ENCODE measurements at places on chromosomes 16 and 17.

DNA sequence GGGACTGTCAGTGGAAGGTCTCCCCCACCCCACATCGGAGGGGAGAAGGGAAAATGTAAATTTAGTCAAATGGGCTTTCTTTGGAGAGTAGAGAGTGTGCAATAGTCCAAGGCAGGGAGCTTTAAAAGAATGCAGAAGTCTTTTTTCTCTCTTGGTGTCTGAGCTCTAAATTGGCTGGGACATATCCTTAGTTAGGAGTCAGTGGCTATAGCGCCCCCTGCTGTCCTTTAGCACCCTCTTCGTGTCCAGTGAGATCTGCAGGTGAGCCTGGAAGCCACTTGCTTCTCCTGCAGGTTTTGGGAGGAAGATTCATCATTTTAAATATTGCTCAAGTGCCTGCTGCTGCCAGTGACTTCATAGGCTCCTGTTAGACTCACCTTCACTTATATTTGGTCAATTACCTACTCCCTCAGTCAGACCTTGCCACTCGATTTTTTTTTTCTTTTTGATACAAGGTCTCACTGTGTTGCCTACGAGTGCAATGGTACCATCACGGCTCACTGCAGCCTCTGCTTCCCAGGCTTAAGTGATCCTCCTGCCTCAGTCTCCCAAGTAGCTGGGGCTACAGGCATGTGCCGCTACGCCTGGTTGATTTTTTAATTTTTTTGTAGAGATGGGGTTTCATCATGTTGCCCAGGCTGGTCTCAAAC is 174.8 kb downstream of the PRKCB start:
- peak; percentile 84 for DNase-seq

DNA sequence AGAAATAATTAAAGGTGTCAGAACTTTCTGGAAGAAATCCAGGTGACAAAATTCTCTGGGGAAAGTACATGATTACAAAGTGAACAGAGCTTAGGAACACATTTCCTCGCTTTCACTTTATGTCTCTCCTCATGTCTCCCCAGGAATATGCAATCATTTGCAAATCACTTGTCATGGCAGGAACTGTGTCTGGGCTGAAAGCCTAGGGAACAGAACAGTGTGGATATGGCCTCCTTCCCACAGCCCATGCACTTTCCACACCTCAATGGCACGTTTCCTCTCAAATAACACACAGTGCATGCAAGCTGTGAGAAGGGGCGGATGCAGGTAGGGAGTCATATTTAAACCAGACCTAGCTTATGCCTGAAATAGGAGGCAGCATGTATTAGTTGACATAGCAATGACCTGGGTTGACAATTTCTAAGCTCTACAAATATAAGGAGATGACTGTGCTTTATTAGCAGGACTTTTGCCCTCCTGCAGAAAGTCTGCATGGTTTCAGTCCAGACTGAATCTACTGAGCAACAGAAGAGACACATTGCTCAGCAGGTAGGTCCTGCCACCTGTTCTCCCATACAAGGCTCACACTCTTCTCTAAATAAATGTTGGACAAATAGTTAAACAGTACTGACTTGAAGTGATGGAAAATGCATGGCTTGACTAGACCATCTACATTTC is 236.0 kb upstream of the ELAC2 start:
- no peak for DNase-seq

- DNase-seq: no peak
These were observed at the start of gene RCVRN for GRCh38 chr17:9905078-9905415. Gene RCVRN, minus strand, starts transcription at chr17:9905271. Its CDS starts 91 bp downstream, at chr17:9905180.

DNA sequence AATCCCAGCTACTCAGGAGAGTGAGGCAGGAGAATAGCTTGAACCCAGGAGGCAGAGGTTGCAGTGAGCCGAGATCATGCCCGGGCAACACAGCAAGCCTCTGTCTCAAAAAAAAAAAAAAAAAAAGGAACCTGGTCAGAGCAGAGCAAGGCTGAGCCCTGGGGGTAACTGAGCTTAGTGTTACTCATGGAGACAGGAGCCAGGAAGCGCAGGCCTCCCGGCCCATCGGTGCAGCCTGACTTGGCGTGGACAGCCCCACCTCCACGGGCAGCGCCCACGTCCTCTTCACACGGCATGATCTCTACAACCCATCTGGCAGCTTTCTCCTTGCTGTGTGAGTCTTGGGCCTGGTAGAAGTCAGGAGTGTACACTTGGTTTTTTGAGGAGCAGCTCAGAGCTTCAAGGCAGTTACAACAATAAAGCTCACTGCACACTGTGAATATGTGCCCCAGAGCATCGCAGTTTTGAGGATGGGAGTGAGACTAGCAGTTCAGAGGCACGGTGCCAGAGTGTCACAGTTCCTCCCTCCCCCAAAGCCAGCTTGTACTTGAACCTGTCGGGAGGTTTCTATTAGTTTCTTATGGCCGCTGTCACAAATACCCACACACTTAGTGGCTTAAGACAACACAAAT is 129.9 kb downstream of the RAP1GAP2 start:
- no peak for DNase-seq

- DNase-seq: no peak
These were observed 72.0 kb upstream of the LGALS9 start for GRCh38 chr17:27558842-27559505.

DNA sequence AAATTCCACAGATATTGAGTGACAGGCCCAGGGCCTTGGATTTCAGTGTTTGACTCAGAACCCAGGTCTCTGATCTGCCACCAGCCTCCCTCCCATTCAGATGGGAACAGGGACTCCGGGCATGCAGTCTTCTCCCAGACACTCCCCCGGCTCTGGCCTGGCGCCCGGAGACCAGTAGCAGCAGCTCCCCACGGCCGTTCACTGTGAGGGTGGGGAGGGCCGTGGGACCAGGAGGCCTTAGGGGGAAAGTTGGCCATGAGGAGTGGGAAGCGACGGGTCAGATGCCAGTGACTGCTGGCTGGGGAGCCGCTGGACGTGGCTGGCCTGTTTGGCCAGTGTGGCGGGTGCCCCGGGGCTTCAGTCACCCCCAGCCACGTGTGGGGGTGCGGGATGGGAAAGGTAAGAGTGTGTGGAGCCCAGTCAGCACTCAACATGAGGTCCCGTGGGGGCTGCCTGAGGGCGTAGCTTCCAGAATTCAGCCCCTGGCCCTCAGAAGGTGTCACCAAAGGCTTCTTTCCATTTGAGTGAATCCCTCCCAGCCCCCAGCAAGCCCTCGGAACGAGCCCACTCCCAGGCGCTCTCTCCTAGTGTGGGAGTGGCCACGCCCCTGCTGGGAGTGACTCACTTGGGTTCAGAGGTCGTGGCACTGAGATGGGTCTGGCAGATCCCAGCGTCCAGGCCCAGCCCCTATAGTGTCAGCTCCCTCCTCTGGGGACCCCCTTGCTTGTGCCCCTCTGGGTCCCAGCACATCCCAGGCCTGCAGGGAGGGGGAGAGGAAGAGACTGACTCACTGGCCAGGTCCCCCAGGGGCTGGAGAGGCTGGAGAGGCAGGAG is 309.4 kb downstream of the SEC14L1 start:
- peak; percentile 88 for DNase-seq

GRCh38 chr17:17988427-17988945 is 15.8 kb downstream of the DRC3 start:
- no peak for DNase-seq

- no peak for DNase-seq
These were observed 4.8 kb upstream of the ADAT1 start for GRCh38 chr16:75627851-75628250.

DNA sequence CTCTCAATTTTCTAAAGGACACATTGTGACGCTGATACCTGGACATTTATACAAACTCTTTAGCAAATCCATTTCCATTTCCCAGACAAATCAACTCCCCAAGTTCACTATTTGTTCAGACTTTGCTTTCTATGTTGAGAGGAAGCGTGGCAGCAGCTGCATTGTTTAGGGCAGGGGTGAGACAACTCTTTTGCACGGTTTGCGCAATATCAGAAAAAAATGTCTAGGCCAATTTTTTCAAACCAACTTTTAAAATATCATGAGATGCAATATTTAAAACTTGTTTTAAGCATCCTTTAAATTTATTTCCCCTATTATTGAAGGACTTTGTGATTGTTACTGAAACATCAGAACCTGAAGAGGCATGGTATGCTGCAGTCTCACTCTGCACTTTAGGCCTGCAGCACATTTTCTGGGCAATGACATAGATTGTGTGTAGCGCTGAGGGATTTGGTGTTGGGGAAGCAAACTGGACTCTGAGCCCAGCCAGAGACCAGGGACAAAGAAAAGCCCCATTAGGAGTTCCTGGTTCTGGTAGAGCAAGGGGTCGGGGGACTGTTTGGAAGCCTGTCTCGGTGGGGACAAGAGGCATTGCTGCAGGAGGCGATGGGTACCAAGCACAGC is 6.4 kb upstream of the CCDC182 start:
- DNase-seq: no peak

- DNase-seq: no peak
These were observed 58.9 kb downstream of the CDH11 start for GRCh38 chr16:65062736-65063583.

DNA sequence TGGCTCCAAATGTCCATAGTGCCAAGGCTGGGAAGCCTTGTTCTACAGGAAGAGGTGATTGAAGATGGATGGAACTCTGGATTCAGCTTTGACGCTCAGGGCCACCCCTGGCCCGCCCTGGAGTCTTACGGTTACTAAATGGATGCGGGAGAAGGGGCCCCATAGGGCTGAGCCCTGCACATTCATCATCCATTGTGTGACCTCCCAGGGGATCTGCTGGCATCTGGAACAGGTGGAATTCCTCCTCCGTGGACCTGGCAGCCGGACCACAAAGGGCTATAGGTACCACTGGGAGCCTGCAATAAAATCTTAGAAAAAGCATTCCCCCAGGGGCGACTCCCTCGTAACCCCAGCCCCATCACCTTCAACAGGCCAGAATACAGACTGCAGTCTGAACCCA is 81.4 kb upstream of the NOL11 start:
- DNase-seq: no peak

DNA sequence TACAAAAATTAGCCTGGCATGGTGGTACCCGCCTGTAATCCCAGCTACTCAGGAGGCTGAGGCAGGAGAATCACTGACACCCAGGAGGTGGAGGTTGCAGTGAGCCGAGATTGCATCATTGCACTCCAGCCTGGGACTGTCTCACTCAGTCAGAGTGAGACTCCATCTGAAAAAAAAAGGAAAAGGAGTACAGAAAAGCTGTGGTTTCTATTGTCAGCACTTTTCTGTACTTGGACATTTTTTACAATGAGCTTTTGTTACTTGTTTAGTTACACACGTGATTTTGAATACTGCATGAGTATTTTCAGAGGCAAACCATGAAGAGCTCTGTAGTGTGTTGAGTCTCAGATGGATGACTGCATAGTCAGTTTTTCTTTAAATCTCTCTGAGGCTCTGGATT is 26.3 kb downstream of the ZC3H18 start:
- no peak for DNase-seq

GRCh38 chr17:79883202-79883601 is 44.0 kb upstream of the CBX4 start:
- DNase-seq: no peak
